ENCODE measurements at places on chromosomes 5 and 9.
A peak's percentile ranks its signal among the peaks of the same experiment; 100 is the strongest.

GRCh38 chr5:179862891-179863290, 4.3 kb upstream of the MRNIP start:
- DNase-seq: no peak

GRCh38 chr9:105694848-105695581, 674 bp downstream of the TMEM38B start:
- DNase-seq: peak; percentile 67

- DNase-seq: no peak
Measured at GRCh38 chr9:127567035-127567729, 44.9 kb upstream of the STXBP1 start.

- peak; percentile 79 for DNase-seq
Measured at GRCh38 chr9:135504262-135505243, 4.1 kb downstream of the MRPS2 start.
